ENCODE measurements at places on chromosomes 12 and 14.

DNA sequence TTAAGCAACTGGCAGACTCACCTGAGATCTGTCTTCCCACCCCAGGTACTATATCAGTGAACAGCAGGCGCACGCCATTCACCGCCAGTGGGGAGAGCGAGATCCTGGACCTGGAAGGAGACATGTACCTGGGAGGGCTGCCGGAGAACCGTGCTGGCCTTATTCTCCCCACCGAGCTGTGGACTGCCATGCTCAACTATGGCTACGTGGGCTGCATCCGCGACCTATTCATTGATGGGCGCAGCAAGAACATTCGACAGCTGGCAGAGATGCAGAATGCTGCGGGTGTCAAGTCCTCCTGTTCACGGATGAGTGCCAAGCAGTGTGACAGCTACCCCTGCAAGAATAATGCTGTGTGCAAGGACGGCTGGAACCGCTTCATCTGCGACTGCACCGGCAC is 544.5 kb downstream of the NRXN3 start:
- no peak for DNase-seq

DNA sequence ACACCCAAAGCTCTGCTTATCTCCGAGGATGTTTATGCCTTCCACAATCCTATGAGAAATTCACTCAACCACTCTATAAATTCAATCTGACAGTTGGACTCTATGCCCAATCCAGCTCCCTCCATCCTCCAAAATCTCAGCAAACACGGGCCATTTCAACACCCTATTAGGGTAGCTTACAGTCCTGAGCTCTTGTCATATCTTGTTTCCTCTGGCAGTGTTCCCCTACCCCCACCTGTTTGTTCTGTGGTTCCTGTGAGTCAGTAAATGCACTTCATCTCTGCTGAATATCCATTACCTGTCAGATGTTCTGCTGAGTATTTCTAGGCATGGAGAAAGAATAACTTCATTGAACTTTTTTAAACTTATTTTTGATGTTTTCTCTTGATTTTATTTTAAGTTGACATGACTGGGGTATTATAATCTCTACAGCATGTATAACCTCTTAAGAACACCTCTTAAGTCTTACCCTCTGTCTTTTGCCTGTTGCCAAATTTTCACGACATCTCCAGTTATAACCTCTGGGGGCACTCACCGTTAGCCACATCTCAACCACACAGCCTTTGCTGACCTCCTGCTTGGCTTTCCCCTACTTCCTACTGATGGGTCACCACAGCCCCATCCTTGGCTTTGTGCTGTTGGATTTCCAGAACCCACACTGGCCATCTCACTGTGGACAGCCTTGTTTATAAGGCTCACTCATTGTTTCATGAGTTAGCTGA is 317.0 kb upstream of the TMPO start:
- no peak for DNase-seq

DNA sequence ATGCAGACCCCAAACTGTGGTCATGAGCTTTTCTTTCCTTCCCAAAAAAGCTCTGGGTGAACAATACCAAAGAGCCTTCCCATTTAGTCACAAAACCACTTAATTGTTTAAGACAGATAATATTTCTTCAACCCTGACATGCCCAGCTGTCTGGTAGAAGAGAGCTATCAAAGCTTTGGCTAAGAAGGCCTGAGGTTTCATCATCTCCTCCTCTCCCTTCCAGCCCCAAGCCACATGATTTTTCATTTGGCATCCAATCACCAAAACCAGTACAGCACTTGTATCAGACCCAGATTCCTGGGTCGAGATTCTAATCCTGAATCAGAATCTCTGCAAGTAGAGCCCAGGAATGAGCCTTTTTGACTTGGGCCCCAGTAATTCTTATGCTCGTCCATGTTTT is 199.6 kb upstream of the TMEM260 start:
- no peak for DNase-seq

DNA sequence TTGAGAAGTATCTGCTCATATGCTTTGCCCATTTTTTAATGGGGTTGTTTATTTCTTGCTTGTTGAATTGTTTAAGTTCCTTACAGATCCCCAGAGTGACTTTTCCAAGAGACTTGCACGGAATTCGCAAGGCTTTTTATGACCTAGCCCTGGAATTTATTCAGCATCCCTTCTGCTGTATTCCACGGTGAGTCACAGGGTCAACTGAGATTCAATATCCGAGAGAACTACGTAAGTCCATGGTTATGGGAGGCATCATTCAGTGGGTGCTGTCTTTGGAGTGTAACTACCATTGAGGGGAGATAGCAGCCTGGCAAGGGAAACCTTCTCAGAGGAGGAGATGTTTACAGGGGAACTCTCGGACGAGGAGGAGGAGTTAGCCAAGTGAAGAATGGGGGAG is 20.9 kb upstream of the GPRC5A start:
- no peak for DNase-seq

- DNase-seq = no peak
These were observed 91.8 kb downstream of the RGS6 start for GRCh38 chr14:72024043-72024407.

DNA sequence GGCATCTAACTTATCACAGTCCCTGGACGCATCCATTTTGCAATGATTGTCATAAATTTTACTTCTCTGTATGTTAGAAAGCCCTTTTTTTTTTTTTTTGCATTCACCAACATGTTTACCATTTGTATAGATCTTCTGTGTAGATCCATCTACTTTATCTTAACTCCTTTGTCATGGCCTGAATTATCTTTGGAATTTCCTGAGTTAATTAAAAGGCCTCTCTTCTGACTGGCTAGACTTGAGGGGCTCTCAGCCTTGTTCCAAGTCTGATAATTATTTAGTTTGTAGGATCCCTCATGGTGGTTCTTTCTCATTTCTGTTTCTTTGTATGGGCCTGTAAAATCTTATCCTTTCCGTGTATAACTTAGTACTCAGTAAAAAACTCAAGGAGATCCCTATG is 387.0 kb downstream of the C12orf50 start:
- no peak for DNase-seq

- no peak for DNase-seq
These were observed 64.6 kb upstream of the LTA4H start for GRCh38 chr12:96099986-96100385.

DNA sequence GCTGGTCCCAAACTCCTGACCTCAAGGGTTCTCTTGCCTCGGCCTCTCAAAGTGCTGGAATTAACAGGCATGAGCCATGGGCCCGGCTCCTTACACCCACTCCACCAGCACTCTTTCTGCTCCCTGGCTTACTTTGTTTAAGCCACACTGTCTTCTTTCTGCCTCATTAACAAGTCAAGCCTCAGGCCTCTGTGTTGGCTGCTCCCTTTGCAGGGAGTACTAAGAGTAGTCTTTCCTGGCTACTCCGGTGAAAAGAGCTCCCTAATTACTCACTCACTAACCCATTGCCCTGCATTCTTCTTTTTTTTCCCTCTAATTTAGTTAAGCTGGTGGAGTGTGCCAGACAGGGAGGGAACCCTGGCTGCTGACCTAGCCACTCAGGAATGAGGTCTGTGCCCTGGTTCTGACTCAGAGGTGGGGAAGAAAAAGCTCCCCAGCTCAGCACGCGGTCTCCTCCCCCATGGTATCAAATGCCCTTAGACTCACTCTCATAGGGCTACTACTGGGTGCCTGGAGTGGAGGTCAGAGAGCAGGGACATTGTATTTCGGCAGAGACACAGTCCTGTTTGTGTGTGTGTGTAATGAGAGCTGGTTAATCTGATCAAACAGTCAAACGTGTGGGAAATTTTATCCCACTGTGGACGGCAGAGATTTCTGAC is 19.8 kb downstream of the GALNT6 start:
- DNase-seq = no peak

- DNase-seq = no peak
These were observed 49.8 kb downstream of the CKAP4 start for GRCh38 chr12:106197906-106198623.

DNA sequence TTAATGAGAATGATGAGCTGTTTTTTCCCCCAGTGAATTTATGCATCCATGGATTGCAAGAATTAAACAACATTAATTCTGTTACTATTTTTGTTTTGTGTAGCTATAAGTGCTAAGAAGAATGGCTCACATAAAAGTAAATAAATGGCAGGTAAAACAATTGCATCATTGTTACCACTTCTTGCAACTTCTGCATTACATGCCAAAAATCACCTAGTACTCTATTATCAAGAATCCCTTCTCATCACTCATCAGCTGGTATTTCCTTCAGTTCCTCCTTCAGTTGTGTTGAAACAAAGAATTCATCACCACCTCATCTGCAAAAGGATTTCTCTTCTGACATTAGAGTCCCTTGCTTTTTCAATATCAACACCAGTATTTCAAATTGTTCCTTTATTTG is 773 bp downstream of the A2M start:
- DNase-seq = no peak

DNA sequence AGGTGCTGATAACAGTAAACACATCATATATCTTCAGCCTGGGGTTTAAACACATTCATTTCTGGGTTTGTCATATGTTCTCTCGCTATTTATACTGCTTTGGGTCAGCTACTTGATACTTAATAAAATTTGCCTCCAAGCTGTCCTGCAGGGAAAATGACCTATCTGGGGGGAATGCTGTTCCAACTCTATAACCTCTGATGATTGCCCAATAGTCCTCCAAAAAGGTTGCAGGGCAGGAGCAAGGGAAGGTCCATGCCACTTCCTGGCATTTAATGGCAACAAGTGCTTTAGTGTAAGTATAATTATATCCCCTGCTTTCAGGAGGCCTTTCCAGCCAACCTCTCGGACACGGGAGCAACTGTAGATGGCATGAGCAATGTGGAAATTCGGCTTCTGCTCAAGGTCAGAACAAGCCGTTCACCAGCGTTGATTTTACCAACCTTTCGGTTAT is 198.0 kb upstream of the EEA1 start:
- DNase-seq = no peak

DNA sequence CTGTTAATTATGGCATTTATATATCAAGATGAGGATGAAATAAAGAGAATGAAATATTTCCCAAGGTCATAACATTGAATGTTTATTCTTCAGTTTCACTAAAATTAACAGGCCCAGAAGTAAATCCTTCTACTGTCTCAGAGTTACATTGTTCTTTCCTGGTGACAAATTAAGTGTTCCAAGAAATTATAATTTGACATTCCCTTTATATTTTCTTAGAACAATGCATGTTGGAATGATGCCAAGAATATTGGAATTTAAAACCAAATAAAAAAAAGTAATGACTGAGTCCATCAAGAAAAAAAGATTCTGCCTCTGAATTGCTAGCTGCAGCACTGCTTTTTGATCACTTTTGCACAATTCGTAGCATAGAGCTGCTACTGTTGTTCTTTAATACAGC is 152.1 kb downstream of the METTL25 start:
- no peak for DNase-seq

DNA sequence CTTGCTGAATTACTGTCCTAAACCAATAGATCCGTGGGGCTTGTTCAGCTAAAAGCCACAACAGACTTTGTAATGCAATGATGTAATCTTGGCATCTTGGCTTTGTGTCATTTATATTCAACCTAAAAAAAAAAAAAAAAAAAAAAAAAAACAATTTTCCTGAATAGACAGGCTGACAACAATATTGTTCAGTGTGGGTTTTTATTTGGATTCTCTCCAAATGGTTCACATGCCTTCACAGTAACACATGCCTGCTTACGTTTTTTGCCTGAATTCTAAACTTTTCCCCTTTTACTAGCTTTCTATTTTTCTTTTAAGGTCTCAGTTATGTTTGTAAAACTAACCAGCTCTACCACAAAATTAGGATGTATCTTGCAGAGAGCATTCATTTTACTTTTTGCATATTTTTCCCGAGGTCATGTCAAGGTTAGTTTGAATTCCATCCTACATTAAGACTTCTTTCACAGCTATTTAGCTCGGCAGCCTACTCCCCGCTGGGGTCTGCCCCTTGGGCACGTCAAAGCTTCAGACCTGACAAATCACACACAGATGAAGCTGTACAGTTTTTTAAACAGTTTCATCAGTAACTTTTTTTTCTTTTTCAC is 213.7 kb upstream of the NPAS3 start:
- no peak for DNase-seq

DNA sequence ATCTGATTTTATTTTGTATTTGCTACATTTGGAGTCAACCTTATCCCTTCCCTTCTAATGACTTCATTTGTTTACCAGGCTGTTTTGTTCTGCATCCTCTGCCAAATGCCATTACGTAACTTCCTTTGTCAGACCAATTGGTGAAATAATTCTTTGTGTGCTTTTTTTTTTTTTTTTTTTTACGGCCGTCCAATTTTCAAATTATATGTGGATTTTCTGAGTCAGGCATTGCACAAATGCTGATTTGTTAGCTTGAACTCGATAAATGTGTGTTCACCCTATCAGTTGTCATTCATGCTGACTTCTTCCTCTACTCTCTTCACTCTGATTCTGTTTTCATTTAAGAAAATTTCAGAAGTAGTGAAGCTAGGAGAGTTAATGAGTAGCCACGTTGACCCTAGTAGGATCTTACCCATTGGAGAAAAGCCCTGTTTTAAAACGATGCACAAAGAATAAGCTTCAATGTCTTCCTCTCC is 386.2 kb downstream of the DIO2 start:
- DNase-seq = no peak

DNA sequence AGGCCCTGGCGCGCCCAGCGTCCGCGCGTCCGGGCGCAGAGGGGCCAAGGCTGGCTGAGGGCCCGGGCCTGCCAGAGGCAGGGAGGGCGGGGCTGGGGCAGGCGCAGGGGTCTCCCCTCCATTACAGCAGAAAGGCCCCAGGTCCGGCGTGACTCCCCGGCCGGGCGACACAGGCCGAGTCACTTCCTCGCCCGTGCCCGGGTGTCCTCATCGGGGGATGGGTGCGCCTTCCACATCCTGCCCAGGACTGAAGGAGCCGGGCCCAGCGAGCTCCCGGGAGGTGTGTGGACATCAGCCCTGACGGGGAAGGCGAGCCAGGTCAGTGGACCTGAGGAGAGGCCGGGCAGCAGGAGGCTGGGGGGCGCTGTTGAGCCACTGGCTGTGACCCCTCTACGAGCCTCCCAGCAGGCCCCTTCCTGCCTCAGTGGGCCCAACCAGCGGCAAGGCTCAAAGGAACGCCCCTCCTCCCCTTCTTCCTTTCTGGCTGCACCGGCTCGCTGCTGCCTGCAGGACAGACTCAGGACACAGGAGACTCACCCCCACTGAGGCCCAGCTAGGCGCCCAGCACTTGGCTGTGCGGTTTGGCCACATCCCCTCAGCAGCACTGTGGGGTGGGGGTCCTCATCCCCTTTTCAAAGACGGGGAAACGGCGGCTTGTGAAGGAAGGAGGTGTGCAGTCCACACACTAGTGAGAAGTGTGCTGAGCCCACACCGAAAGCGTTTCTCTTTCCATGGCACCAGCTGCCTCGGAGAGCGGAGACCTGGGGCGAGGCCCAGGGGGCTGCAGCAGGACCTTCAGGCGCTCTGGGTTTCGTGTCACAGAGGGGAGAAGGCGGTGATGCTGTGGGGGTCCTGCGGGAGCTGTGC is 606 bp downstream of the TNFAIP2 start:
- no peak for DNase-seq

- no peak for DNase-seq
These were observed 40.5 kb downstream of the SLC2A14 start for GRCh38 chr12:7832059-7832696.

DNA sequence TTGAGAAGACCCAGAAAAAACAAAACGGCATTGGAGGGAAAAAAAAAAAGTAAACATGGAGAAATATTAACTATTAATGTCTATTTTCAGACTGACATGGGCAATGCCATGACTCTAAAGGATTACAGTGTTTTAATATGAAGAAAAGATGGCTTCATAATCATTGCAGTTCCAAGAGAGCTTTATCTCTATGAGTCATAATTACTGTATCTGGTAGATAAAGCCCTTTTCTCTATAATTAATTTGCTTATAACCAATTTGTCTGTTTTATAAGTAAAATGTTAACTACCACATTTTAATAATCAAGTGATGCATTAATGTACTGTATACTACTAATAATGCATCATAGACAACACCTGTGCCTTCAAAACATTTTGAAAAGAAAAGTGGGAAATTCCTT is 59.7 kb downstream of the CLIP1 start:
- no peak for DNase-seq

- DNase-seq = no peak
These were observed 102.7 kb upstream of the PLEKHA5 start for GRCh38 chr12:19026614-19027488.

Measured in stimulated activated CD4-positive, alpha-beta T cell treated with anti-CD3 and anti-CD28 coated beads, Interleukin-1b, Interleukin-23, amount 100 ng/mL, for 1 hour (primary cell).